ENCODE measurements at places on chromosomes 11 and 22. TPM values are rescaled to one million over a fixed set of nuclear protein-coding genes. Genes with fewer than 3 reads are reported as not detected.

GRCh38 chr22:29339381-29340235, 24.1 kb upstream of the RASL10A start:
- peak; percentile 79 for DNase-seq

GRCh38 chr22:49203091-49203858, 624.4 kb downstream of the BRD1 start:
- peak; percentile 36 for DNase-seq

GRCh38 chr11:109423466-109424190, 1.6 kb downstream of the C11orf87 start:
- peak; percentile 62 for DNase-seq

DNA sequence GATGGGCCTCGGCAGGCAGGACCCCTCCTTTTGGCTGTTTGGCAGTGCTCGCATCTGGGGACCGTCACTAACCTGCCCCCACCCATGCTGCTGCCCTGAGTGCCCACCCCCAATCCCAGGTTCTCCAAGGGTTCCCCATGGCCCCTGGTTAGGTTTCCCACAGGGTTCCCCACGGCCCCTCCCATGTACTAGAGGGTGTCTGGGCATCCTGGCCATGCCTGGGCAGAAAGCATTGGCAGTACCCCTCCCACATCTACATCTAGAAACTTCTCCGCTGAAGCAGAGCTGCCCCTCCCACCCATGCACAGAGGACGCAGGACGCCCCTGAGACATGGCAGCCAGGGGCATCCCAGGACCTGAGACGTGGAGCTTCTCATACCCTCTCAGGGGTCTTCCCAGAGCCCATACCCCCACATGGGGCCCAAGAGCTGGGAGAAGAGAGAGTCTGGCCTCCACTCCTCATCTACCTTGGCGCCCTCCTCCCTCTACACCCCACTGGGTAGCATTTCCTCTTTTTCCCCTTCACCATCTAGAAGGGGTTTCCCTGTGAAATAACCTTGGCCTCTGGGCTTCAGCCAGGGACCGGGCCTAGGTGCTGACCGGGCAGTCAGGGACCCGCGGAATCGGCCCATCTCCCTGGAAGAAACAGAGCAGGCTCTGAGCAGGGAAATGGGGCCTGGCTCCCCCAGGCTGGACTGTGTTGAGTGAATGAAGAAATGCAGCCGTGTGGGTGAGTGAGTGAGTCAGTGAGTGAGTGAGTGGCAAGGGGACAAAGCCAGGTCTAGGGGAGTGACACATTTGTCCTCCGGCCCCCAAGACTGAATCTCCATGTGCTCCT, 987.3 kb downstream of the BRD1 start:
- DNase-seq, result no peak

DNA sequence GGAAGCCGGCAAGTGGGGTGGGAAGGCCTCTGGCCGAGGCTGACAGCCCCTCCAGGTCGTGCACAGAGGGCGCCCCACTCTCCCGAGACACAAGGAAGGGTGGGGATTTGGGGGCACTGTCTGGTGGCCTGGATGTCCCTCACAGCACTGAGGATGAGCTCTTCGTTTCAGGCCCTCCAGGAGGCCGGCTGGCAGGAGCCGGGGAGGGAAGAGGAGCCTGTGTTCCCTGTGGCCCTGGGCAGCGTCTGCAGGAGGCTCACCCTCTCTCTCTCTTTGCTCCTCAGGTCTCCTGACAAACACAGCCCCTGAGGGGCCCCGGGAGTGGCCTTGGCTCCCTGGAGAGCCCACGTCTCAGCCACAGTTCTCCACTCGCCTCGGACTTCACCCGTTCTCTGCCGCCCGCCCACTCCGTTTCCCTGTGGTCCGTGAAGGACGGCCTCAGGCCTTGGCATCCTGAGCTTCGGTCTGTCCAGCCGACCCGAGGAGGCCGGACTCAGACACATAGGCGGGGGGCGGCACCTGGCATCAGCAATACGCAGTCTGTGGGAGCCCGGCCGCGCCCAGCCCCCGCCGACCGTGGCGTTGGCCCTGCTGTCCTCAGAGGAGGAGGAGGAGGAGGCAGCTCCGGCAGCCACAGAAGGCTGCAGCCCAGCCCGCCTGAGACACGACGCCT, 1078.0 kb downstream of the BRD1 start:
- DNase-seq, result no peak

DNA sequence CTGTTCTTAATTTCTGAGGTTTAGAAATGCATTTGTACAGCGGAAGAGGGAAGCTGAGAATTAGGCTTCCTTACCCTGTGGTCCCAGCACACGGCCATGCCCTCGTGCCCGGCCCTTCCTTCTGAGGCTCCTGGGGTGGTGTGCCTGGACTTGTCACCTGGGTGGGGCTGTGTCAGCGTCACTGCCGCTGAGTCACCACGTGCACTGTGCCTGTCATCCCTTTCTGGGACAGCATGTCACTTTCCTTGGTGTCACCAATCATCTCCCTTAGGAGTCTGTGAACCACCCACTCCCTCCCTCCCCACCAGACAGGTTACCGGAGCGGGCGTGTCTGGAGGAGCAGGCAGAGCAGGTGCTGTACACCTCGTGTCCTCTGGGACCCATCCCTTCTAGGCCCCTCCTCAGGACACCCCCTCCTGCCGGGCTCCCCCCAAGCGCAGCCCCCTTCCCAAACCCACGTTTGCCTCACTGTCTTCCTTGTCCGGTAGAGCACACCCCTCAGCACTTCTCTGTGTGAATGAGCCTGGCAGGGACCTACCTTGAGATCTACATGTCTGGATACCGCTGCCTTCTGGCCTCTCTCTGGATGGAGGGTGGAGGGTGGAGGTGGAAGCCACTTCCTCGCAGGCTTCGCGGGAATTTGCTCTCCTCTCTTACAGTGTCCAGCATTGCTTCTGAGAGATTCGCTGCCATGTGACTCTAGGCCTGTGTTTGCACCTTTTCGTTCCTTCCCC, 367.6 kb downstream of the TBC1D22A start:
- DNase-seq, result peak; percentile 72

DNA sequence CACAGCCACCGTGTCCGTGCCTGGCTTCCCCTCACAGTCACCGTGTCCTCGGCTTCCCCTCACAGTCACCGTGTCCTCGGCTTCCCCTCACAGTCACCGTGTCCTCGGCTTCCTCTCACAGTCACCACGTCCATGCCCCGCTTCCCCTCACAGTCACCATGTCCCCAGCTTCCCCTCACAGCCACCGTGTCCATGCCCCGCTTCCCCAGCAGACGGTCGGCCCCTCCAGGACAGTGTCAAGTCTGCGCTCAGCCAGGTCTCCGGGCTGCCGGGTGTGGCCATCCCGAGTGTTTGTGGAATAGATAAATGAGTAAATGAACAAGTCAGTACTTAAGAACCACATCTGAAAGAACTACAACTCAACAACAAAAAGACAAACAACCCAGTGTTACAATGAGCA, 23.8 kb downstream of the WNT7B start:
- DNase-seq, result no peak

- DNase-seq, result no peak
Observed at GRCh38 chr11:120184371-120184945, 26.4 kb upstream of the OAF start.

DNA sequence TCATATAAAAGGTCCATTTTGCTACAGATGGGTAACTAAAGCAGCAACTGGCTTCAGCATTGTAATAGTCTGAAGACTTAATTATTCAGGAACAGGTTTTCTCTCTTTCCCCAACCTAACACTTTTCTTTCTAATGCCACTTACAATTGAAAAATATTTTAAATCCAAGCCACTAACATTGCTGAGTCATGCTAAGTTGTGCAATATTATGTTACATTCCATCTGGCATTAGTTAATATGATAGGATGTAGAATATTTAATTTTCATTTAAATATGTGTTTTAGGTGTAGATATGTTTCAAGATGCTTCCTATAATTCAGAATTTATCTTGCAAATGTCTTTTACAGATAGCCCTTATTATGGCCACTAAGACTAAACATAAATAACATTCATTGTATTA, 98.6 kb downstream of the KIF18A start:
- no peak for DNase-seq

- DNase-seq, result no peak
Observed at GRCh38 chr11:74444173-74444826, 23.0 kb downstream of the KCNE3 start.

DNA sequence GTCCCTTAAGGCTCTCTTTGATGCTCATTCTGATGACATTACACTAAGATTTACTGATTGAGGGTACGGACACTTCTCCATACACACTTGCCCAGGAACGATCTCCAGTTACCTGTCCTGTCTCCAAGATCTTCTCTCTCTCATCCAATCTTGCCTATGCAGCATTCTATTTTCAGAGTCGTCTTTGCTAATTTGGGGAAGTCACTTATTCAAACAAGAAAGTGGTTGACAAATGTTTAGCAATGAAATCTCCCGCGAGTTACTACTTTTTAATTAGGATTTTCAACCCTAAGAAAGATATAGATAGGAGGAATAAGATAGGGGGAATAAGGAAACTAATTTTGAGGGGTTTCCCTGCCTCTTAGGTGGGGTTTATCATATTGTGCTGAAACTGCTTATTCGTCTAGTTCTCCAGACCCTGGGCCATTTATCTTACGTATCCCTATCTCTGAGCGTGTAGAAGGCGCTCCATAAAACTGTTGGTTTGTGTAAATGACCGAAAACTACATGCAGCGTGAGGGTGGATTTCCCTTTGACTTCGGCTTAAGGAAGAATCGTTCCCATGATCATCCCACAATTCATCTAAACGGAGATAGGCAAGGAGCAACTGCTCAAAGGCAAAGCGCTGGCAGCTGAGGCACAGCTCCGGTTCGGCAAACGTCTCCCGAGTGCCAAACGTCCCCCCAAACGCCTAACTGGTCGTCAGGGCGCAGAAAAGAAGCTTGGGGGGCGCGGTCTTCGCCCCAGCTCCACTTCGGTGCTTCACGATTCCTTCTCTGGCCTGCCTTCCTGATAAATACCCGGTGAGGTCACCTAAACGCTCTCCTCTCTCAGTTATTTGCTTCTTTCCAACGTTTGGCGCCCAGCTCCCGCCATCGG, 804 bp downstream of the APIP start:
- DNase-seq, result peak; percentile 65

MMP27 gene
- total RNA-seq, result not detected

MYOD1 gene
- total RNA-seq, result not detected

TMEM151A gene
- total RNA-seq, result 0.36 TPM

SCN4B gene
- total RNA-seq, result 0.36 TPM

EIF3D gene
- 393 TPM for total RNA-seq

KRTAP5-8 gene
- total RNA-seq, result 0.36 TPM

MYBPC3 gene
- not detected for total RNA-seq

DEUP1 gene
- under 0.01 TPM for total RNA-seq

INPPL1 gene
- 86.5 TPM for total RNA-seq

SYT8 gene
- total RNA-seq, result 0.59 TPM

Measured in osteoblast (primary cell).